ENCODE measurements at places on chromosomes 3 and 15. TPM values are rescaled to one million over a fixed set of nuclear protein-coding genes. Genes with fewer than 3 reads are reported as not detected.

The MOBP gene
- total RNA-seq = under 0.01 TPM

The CADPS gene
- total RNA-seq = not detected

The TMEM39A gene
- 53.9 TPM for total RNA-seq

The ABI3BP gene
- total RNA-seq = 17.4 TPM

The STAG1 gene
- total RNA-seq = 31.6 TPM

The LRRC15 gene
- total RNA-seq = not detected

The CPNE4 gene
- not detected for total RNA-seq

The CLEC3B gene
- 0.57 TPM for total RNA-seq

The SLC51A gene
- not detected for total RNA-seq

The ZKSCAN7 gene
- 1.6 TPM for total RNA-seq

All from bladder microvascular endothelial cell (primary cell).